Vagina (tissue), 2 donors: ENCODE measurements at places on chromosomes 4 and X. TPM values are rescaled to one million over a fixed set of nuclear protein-coding genes. Genes with fewer than 3 reads are reported as not detected.

The IQSEC2 gene
- total RNA-seq, result 22.8 TPM

- no peaks in the 10 kb centered on the region for H3K27me3 ChIP-seq
- H3K4me3 ChIP-seq, result no peak overlapping the region
- H3K36me3 ChIP-seq, result no peaks in the 10 kb centered on the region
- H3K27ac ChIP-seq, result no peak overlapping the region
Observed at GRCh38 chr4:101512416-101512815, 165.1 kb upstream of the PPP3CA start.

DNA sequence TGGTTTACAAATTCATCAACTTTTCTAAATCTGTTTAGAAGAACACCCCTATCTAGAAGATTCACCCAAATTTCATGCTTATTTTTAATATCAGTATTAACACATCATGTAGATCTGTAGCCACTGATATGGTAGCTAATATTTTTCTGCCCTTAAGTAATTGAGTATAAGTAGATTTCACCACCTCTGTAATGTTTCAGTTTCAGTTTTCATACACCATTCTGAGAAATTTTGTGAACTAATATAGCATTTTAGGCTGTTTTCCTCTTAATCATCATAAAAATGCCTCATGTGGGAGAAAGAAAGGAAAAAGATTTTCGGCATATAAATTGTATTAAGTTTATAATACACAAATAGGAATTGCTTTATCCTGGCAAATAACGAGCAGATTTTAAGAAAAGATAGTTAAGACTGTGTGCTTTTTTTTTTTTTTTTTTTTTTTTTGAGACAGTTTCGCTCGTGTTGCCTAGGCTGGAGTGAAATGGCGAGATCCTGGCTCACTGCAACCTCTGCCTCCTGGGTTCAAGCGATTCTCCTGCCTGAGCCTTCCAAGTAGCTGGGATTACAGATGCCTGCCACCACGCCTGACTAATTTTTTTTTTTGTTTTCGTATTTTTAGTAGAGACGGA, 21.4 kb upstream of the RBPJ start:
- H3K27ac ChIP-seq, result no peak overlapping the region
- no peaks in the 10 kb centered on the region for H3K27me3 ChIP-seq
- H3K4me3 ChIP-seq, result no peak overlapping the region
- no peak for DNase-seq
- H3K36me3 ChIP-seq, result no peaks in the 10 kb centered on the region

GRCh38 chr4:71004281-71004851, 10.9 kb downstream of the DCK start:
- no peak overlapping the region for H3K27ac ChIP-seq
- H3K4me3 ChIP-seq, result no peak overlapping the region
- DNase-seq, result no peak
- H3K4me1 ChIP-seq, result no peaks in the 10 kb centered on the region
- H3K36me3 ChIP-seq, result no peaks in the 10 kb centered on the region
